ENCODE measurements at places on chromosomes 1 and 21. TPM values are rescaled to one million over a fixed set of nuclear protein-coding genes. Genes with fewer than 3 reads are reported as not detected.

Gene MSH4
- 0.34 TPM for total RNA-seq

Gene KRTAP21-2
- not detected for total RNA-seq

GRCh38 chr21:19508844-19509243 is 1105.3 kb upstream of the TMPRSS15 start:
- DNase-seq, result no peak

DNA sequence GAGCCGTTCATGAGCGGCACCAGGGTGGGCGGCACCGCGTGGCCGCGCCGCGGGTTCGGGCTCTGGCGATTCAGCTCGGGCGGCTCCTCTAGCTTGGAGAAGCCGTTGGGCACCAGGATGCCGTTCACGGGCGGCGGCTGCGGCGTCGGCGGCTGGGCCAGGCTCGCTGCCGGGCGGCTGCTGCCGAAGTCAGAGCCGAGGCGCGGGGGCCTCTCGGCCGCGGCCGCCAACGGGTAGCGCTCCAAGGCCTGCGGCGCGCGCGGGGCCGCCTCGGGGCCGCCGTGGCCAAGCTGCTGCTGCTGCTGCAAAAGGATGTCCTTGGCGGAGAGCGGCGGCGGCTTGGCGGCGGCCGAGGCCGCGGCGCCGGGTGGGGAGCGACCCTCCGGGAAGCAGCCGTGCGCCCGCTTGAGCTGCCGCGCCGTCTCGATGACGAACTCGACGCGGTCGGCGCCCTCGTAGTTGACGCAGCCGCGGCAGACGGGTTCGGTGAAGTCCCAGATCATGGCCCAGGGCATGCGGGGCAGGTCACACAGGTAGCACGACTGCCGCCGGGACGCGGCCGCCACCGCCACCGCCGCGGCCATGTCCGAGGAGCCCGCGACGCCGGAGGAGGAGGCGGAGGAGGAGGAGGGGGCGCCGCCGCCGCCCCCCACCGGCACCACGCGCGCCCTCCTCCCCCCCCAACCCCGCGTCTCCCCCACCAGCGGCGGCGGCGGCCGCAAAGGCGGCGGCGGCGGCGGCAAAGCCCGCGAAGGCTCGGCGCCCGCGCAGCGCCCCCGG is 877 bp downstream of the IRF2BP2 start:
- DNase-seq, result peak; percentile 58
